ENCODE measurements at places on chromosomes 4 and X.
A peak's percentile ranks its signal among the peaks of the same experiment; 100 is the strongest.

DNA sequence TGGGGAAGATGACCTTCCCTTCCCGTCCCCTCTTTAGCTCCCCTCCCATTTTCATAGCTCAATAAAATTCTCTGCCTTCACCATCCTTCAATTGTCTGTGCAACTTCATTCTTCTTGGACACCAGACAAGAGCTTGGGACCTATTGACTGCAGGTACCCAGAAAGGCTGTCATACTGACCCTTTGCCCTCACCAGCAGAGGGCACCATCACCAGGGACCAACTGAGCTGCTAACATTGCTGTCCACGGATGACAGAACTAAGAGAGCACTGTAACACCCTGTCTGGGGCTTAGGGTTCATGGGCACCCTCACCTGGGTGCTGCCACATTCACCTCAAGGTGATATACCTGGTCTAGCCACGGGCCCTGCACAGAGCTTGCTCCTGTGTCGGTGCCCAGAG, 141.3 kb upstream of the VCX3B start:
- DNase-seq, result no peak

DNA sequence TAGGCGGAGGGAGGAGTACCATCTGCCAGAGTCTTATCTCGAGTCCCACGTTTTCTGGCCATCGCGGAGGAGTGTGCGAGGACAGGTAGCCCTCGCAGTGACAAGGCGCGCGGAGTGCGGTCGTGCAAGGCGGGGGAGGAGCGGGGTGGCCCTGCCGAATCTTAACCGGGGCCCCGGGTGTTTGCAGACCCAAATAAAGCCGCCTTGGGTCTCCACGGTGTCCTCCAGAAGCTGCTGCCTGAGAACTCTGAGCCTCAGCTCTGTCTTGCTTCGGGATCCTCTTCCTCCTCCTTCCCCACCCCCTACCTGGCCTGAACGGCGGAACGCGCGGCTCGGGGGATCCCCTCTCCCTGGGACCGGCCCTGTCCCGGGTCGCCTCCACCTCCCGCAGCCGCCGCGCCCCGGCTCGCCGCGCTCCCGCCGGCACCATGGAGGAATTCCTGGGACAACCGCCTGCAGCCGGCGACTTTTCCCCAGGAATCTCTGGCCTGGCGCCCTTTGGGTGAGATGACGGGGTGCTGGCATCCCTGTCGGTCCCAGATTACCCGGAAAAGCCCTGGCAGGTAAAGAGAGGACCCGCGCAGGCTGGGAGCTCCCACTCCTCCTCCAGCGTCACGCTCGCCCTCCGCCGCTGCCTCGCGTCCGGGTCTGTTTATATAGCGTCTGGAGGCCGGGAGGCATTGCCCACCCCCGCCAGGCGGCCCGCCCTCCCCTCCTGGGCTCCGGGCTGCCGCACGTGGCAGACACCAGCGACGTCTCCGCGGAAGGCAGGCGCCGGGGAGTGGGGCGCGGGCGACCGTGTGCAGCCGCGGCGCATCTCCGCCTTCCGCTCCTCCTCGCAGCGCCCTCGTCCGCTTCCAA, at the start of gene GALNTL6:
GALNTL6 (plus strand) TSS at position 740 of the 861 bp plus-strand sequence.
- DNase-seq, result no peak

DNA sequence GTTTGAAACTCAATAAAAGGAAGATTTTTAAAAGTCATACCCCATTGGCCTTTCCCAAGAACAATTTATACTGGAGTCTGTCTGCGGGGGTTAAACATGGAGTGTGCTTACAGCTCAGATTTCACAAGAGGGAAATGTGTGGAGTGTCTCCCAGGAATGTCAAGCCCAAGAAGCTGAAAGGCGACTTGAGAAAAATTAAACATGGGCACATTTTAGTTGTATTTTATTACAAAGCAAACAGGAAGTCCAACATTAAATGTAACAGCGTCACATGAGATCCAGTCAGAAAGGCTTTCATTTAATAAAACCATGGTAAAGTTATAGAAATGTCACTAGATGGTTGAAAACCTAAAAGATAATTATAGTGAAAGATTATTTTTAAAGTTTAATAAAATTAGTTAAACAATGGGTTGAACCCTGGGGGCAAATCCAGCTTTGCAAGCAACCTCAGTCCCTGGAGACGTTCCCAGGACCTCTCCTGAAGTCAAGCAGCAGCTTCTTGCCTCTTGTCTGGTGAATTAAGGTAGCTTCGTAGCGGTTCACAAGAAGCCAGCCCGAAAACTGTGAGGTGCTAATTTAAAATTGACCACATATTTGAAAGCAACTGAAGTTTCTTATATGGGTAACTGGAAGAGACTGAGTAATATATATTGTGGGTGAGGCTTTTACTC, 168.4 kb upstream of the EDNRA start:
- DNase-seq, result no peak

GRCh38 chr4:31009926-31010325, 289.8 kb downstream of the PCDH7 start:
- no peak for DNase-seq

- no peak for DNase-seq
Observed at GRCh38 chr4:116539744-116540143, 545.6 kb downstream of the TRAM1L1 start.

- no peak for DNase-seq
Observed at GRCh38 chr4:6307891-6308290, 38.2 kb downstream of the WFS1 start.

DNA sequence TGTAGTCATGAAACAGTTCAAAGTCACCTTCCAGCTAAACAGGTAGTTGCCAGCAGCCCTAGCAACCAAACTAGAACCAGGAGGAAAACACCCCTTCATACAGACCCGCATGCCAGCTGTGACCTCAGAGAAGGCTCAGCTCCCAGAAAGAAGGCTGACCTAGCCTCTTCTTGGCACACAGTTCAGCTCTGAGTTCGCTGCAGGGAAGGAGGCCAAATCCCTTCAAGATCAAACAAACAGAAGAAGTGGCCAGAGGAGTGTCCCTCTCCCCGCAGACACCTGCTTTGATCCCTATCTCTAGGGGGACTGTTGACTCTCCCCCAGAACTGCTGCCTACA, 56.0 kb downstream of the HADH start:
- DNase-seq, result no peak

GRCh38 chrX:48696301-48696908, at the start of gene SUV39H1:
TSS of gene SUV39H1 (plus strand) at chrX:48696734. CDS start at chrX:48696785, 51 bp downstream.
- DNase-seq, result peak; percentile 78

DNA sequence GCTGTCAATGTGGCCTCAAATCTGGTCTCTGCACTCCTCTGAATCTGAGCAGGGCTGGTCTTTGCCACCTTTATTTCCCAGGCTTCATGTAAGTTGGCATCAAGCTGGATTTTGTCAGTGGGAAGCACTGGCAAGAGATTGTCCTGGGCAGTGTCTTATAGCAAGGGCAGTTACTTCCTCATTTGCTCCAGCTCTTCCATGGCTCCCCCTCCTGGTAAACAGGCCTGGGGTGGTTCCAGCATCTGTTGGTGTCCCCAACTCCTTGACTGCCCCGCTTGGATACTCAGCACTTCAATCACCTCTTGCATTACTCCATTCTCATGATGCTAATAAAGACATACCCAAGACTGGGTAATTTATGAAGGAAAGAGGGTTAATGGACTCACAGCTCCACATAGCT, 15.0 kb upstream of the REST start:
- no peak for DNase-seq

GRCh38 chr4:99615170-99615820, 40.7 kb downstream of the MTTP start:
- DNase-seq, result no peak

DNA sequence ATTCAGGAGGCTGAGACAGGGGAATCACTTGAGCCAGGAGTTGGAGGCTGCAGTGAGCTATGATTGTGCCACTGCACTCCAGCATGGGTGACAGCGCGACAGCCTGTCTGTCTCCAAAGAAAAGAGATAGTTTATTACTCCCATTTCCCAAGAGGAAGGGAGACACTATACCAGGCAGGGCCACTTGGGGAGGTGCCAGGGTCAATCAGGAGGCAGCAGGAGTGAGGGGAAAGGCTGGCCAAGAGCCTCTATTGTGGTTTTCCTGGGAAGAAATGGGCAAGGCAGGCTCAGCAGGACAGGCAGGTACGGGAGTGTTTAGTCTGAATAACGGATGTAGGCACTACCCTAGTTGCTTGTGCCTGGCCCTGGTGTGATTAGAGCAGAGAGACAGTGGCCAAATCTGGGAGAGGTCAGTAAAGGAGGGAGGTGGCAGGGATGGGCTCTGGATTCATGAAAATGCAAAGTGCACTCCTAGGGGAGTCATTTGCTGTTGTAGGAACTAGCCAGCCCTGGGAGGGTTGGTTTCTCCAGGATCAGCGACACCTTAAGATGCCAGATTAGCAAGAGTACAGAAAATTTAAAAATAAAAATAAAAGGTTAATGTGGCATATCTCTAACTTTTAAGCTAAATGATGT, 20.2 kb upstream of the CDKN2AIP start:
- DNase-seq, result no peak

GRCh38 chr4:30790123-30790522, 70.0 kb downstream of the PCDH7 start:
- no peak for DNase-seq

DNA sequence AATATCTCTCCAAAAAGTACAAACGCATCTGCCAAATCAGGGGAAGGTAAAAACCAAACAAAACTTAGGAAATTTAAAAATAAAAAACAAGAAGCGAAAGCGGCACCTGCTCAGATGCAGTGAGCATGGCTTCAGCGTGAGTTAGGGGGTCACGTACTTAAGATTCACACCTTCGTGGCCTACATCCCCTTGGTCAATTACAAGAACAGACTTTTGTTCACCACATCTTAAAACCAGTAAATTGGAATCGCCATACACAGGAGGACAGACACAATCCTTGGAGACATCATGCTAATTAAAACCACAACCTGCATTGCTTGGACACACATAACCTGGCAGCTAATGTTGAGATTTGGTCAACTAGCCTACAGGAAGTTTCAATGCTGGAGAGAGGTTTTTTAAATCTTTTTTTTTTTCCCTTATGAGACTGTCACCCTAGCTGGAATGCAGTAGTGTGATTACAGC, 12.5 kb upstream of the SEL1L3 start:
- DNase-seq, result no peak

GRCh38 chrX:72526534-72527508, 45.8 kb downstream of the HDAC8 start:
- DNase-seq, result no peak

- no peak for DNase-seq
Observed at GRCh38 chrX:130915302-130915701, 12.3 kb upstream of the ENOX2 start.

GRCh38 chr4:6197433-6198174, 2.7 kb downstream of the JAKMIP1 start:
- DNase-seq, result no peak

- no peak for DNase-seq
Observed at GRCh38 chr4:170229006-170229405, 139.2 kb upstream of the AADAT start.

- DNase-seq, result no peak
Observed at GRCh38 chrX:94053575-94053974, 379.6 kb downstream of the FAM133A start.

Data from stimulated activated CD4-positive, alpha-beta T cell treated with anti-CD3 and anti-CD28 coated beads, Interleukin-12 subunit alpha, Interleukin-12 subunit beta, amount 100 ng/mL, for 48 hours (primary cell).